ENCODE measurements at places on chromosomes 13 and 19. TPM values are rescaled to one million over a fixed set of nuclear protein-coding genes. Genes with fewer than 3 reads are reported as not detected.

GRCh38 chr19:39401549-39402345, 4.9 kb upstream of the ZFP36 start:
- peak; percentile 97 for DNase-seq

- DNase-seq, result no peak
These were observed 171.9 kb downstream of the FOXO1 start for GRCh38 chr13:40494513-40494912.

DNA sequence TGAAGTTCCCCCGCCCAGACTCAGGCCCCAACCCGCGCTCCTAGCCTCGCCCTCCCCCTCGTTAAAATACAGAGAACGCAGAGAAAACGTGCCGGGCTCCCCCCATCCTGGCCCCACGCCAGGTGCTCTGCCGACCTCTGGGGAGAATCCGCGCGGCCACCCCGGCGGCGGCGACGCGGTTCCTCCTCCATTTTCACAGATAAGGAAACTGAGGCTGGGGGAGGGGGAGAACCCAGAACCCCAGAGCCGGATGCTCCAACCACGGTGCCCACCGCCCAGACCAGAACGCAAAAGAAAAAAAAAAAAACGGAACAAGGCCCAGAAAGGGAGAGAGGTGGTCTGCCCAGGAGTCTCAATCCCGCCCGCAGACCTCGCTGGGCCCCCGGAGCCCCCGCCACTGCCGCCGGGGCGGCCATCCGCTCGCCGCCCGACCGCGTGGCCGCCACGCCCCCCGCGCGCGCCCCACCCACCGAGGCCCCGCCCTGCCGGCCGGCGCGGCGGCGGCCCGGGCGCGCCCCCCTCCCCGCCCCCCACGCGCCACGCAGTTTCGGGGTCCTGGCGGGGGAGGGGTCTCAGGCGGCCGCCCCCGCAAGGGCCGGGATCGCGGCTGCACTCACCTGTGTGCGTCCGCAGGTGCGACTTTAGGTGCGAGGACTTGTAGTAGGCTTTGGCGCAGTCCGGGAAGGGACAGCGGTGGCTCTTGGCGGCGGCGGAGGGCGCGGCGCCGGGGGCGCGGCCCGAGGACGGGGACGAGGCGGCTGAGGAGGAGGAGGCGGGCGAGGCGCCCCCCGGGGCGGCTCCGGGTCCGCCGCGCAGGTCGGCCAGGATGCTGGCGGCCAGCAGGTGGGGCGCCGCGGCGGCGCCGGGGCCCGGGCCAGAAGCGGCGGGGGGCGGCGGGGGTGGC, 703 bp downstream of the KLF16 start:
- no peak for DNase-seq

GRCh38 chr13:30147421-30147820, 159.9 kb downstream of the KATNAL1 start:
- DNase-seq, result no peak

- DNase-seq, result no peak
These were observed 15.4 kb upstream of the PRR19 start for GRCh38 chr19:42286349-42287016.

DNA sequence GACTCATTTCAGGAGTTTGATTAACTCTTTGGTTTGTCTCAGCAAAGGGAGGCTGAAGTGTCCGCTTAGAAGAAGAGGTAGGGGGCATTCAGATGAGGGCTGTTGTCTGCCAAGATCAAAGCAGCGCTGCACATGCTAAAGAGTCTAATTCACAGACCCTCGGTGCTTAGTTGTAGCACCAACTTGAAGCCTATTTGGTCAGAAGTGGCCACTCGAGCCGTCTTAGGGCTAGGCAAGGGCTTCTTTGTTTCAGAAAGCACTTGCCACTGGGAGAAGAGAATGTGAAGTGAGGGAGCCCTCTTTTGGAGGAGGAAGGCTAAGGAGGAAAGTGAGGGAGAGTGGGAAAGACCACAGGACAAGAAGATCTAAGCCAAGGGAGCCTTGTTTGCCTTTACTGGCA, 313.4 kb upstream of the TMTC4 start:
- DNase-seq, result no peak

GRCh38 chr19:46018729-46019251, 4.1 kb downstream of the PGLYRP1 start:
- DNase-seq, result no peak

- DNase-seq, result no peak
These were observed at the start of gene S1PR2 for GRCh38 chr19:10230861-10231611. TSS of gene S1PR2 (minus strand) at chr19:10231331. CDS start at chr19:10224905, 6,426 bp downstream.

DNA sequence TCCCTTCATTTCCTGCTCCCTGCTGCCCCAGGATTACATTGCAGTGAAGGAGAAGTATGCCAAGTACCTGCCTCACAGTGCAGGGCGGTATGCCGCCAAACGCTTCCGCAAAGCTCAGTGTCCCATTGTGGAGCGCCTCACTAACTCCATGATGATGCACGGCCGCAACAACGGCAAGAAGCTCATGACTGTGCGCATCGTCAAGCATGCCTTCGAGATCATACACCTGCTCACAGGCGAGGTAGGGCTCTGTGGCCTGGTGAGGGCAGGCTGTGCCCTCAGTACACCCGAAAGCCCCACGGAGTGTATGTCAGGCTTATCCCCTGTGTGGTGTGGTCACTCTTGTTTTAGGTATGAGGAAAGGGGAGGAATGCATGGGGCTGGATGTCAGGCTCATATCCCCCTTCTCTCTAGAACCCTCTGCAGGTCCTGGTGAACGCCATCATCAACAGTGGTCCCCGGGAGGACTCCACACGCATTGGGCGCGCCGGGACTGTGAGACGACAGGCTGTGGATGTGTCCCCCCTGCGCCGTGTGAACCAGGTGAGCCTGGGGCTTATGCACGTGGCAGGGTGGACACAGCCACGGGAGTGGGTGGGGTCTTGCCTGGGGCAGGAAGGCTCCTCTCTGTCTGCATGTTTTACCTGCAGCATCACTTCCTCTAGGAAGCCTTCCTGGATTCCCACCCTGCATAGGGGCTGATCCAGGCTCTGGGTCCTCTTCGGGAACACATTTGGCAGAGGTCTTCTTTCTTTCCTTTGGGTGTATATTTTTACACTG, 2.3 kb upstream of the RNF225 start:
- no peak for DNase-seq

GRCh38 chr13:77274126-77274525, 52.8 kb downstream of the MYCBP2 start:
- DNase-seq, result no peak

DNA sequence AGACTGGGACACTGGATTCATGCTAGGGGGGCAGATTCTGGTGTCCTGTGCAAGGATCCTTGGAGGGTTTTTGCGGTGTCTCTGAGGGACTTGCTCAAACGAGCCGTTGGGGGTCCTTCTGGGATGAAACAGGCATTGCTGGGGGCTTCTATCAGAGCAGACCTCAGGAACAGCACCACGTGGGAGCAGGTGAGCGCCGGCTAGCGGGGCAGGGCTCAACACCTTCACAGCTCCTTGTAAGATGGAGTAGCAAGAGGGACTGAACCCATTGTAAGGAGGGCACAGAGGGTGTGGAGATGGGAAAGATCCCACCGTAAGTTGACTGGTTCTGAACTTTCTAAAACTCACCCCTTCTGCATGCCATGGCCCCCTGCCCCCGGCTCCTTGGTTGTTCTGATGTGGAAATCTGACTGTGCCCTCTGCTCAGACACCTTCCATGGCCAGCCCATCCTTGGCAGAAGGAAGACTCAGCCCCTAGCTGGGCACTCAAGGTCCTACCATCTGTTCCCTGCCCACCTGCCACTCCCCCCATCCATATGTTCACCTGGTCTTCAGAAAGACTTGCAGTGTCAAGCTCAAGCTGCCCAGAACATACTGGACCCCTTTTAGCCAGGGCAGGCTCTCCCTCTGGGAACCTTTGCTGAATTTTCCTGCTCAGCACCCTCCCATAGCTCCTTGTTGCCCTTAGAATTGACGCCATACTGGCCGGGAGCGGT, 1.2 kb downstream of the SLC27A1 start:
- DNase-seq, result no peak

DNA sequence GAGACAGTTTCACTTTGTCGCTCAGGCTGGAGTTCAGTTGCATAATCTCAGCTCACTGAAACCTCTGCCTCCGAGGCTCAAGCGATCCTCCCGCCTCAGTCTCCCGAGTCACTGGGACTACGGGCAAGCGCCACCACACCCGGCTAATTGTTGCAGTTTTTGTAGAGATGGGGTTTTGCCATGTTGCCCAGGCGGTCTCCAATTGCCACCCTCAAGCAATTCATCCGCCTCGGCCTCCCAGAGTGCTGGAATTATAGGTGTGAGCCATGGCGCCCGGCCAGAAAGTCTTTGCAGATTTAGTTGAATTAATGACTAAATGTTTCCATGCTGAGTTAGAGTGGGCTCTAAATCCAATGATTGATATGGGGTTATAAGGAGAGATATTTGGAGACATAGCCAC, 4.5 kb upstream of the CADM4 start:
- no peak for DNase-seq

- DNase-seq, result no peak
These were observed 566 bp downstream of the HMG20B start for GRCh38 chr19:3573162-3573857.

The GIPR gene
- total RNA-seq, result 0.53 TPM

The TNFSF9 gene
- total RNA-seq, result 4.6 TPM

The CCDC122 gene
- total RNA-seq, result 11.9 TPM

The LRRC4B gene
- not detected for total RNA-seq

The CLN5 gene
- total RNA-seq, result 21.1 TPM

The IFI30 gene
- total RNA-seq, result 17.6 TPM

All from bronchial epithelial cell (primary cell).